ENCODE measurements at places on chromosomes 4 and X.

GRCh38 chr4:125750399-125750798 lies 435.6 kb downstream of the FAT4 start:
- no peak for DNase-seq

- DNase-seq = no peak
These were observed 24.8 kb upstream of the PTPN13 start for GRCh38 chr4:86569103-86569870.

GRCh38 chr4:120881351-120881750 lies 41.2 kb downstream of the PRDM5 start:
- no peak for DNase-seq

DNA sequence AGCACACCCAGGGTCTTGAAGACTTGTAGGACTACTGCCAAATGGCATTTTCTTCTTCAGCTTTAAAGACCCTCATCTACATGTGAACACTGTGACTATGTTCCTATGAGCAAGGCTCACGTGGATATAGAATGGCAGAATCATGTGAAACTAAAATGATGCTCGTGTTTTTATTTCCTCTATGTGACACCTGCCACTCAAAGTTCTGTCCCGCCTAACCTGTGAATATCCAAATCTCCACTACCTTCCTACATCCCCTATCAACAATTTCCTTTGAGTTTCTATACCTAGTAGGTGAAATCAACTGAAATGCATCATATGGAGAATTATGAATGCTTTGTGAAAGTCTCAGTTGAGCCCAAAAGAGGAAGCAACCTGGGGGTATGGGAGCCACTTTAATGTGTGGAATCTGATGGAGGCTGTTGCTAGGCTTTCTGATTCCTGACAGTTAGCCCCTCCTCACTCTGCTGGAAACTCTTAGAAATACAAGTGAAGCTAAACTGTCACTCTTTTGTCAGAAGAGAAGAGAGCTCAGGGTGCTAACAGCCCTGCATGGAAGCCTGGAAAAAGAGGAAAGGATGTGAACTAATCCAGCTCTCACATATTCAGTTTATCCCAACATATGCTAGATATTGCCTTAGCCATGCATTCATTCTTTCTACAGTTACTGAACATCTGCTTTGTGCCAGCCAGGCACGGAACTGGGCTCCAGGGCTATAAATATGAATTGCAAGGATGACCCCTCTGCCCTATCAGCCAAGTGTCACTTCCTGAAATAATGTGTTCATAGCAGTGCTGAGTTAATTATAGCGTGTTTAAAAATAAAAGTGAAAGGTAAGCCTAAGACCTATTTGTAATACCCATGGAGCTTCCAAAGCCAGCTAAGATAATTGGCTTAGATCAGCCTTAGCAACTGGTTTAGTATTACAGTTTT lies 11.0 kb downstream of the LHFPL1 start:
- DNase-seq = no peak

DNA sequence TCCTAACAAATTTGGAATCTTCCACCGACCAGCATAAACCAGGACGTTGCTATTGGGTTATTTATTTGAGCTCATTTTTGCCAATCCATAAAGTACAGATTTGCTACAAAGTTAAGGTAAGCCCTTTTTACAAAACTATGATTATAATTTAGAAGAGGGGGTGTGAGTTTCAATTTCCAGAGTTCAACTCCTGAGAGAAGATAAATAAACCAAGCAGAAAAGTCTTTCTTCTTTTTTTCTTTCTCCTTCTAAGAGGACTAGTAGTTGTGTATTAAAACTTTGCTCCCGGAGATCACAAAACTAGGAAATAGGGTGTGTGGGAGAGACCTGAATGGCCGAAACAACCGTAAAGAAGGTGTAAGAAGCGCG lies 2.6 kb downstream of the PITX2 start:
- DNase-seq = no peak

DNA sequence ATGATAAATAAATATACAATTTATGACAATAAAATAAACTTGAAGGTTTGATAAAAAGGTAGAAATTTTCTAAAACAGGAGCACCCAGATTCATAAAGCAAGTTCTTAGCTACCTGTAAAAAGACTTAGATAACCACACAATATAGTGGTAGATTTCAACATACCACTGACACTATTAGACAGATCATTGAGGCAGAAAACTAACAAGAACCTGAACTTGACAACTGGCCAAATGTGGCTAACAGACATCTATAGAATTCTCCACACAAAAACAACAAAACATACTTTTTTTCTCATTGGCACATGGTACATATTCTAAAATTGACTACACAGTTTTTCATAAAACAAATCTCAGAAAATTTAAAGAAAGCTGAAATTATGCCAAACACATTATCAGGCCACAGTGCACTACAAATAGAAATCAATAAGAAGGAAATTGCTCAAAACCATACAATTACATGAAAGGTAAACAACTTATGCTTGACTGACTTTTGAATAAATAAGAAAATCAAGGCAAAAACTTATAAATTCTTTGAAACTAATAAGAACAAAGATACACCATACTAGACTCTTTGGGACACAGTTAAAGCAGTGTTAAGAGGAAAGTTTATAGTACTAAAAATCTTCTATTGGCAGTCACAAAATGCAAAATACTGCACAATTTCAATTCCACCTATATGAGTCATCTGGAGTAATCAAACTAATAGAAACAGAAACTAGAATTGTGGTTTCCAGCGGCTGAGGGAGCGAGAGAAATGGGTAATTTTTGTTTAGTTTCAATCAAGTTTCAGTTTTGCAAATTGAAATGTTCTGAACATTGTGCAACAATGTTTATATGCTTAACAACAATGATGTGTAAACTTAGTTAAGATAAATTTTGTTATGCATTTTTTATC lies 925.6 kb downstream of the SH3BGRL start:
- no peak for DNase-seq

GRCh38 chr4:106816496-106816895 lies 219.6 kb downstream of the DKK2 start:
- DNase-seq = no peak

- DNase-seq = no peak
These were observed 408.2 kb downstream of the SMARCA1 start for GRCh38 chrX:129115104-129115503.

DNA sequence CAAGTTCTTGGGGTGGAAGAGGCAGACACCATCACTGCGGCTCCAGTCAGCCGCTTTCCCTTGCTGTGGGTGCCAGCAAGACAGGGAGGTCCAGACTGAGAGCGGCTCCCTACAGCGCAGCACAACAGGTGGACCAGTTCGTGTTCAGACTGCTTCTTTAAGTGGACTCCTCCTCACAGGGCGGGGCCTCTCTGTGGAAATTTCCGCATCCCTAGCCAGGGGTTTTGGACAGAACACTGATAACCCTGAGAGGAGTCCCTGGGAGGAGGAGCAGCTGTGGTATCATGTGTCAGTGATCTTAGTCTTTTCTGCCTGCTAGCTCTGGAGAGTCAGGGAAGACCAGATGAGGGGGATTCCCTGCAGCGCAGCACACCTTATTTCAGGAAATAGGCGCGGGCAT lies 48.5 kb downstream of the MAGEC2 start:
- no peak for DNase-seq

GRCh38 chr4:57094832-57095223 lies 15.4 kb downstream of the IGFBP7 start:
- no peak for DNase-seq

DNA sequence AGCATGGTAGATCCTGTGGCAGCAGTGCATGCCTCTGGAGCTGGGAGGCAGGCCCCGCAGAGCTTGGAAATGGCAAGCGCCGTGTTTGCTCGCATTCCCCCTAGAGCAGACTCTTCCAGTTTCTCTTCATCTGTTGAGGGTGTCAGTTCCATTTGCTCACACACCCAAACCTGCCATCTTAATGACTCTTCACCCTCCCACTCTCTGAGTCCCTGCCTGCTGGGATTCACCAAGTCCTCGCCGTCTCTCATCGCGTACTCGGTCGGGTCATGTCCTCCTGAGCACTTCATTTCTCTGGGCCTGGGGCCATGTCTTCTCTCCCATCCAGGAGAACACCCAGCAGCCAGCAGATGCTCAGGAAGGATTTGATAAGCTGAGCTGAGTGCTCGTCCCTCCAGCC lies 16.9 kb downstream of the ZBTB49 start:
- DNase-seq = no peak

DNA sequence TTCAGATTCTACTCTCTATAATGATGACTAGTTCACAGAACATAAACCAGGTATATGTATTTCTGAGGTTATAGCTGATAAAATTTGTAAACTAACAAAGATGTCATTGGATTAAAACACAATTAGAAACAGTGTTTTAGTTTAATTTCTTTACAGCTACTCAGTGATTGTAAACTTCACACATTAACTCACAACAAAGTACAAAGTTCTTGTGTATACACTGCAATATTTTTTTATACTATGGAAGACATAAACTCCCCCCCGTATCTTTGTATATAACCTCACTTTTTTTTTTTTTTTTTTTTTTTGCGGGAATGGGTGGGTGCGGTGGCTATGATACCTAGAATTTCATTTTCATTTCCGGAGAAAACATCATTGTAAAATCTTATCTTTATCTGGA lies 1043.2 kb downstream of the PCDH18 start:
- no peak for DNase-seq

DNA sequence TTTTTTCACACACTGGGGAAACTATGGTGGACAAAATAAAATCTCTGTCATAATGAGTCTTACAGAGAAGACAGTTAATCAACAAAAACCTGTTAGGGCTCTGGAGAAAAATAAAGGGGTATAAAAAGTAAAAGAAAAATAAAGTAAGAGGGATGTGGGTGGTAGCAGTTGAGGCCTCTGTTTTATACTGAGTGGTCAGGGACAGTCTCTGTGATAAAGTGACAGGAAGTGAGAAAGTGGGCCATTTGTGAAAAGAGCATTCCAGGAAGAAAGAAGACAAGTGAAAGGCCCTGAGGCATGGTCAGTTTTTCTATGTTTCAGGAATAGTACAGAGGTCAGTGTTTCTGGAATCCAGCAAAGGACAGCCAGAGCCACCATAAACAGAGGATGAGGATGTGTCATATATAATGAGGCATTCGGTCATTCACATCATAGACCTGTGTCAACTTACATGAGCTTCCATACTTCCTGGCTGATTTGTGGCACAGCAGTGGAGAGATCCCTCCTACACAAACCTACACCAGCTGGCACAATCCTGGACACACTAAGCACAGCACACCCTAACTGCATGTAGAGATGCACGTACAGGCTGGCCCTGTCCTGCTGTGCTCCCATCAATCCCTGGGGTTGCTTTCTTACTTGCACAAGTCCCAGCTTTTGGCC lies 64.4 kb upstream of the NAP1L5 start:
- no peak for DNase-seq

DNA sequence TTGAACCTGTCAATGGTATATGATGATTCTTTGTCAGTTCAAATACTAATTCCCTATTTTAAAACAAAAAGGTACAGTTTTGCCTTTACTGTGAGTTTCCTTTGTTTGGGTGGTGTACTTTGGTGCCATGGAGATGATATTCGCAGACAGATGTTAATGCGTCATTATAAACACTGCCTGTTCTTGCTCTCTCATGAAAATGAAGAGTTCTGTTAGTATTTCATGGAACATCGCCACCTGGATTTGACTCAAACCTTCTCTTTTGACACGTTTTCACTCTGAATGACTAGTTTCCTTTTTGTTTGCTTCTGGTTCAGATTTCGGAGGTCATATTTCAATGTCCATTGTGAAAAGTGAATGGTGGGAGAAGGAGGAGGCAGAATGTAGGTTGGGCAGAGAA lies 6.9 kb upstream of the CTSO start:
- no peak for DNase-seq

DNA sequence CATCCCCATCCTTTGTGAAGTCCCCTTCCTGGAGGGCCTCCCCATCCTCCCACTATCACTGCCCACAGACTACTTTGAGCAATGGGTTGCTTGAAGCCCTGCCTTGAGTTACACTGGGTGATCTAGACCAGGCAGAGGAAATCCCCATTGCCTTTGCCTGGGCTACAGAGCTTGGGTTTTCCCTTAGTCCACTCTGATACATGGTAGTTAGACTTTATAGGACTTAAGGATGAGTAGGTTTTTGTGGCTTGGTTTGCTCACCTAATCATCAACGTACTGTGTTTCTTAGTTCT lies 56.6 kb downstream of the TMEM131L start:
- no peak for DNase-seq

DNA sequence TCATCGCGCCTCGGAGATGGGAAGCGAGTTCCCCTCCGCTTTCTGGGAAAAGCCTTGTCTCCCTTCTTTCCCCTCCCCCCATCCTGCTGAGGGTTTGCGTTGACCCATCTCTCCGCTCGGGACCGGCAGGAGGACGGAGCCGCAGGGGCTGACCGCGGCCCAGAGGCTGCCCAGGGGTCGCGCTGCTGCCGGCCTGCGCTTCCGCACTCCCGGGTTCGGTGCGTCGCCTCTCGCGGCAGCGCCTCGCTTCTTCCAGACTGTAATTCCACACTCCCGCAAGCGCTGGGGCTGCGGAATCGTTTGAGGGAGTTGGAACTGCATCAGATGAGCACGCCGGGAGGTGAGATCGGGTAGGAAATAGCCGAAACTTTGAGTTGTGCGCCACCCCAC lies 88.3 kb downstream of the BCOR start:
- no peak for DNase-seq

- no peak for DNase-seq
These were observed 251.9 kb downstream of the PAPSS1 start for GRCh38 chr4:107468156-107468555.

GRCh38 chr4:128191115-128191781 lies 96.4 kb downstream of the PGRMC2 start:
- peak; percentile 37 for DNase-seq

- DNase-seq = no peak
These were observed 435.3 kb downstream of the C4orf33 start for GRCh38 chr4:129531253-129531652.

- DNase-seq = no peak
These were observed 6.3 kb upstream of the NKX1-1 start for GRCh38 chr4:1412376-1413203.

DNA sequence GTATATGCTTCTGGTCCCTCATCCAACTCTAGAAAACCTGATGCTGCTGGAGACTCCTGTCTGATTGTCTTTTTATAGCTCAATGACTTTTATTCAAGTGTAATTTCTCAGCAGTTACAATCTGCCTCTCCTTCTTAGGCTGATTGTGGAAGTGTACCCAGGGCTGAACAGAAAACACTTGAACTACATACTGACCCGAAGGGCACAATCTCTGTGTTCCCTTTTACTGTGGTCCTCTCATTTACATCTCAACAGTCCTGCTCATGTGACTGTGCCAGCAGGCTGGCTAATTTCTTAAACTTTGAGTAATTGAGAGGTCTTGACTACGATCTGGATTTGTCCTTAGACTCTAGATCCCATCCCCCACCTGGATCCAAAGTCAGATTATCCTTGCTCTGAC lies 863.4 kb downstream of the PDHA2 start:
- no peak for DNase-seq

All from stimulated activated CD4-positive, alpha-beta T cell treated with anti-CD3 and anti-CD28 coated beads, Interleukin-1b, Interleukin-23, amount 100 ng/mL, for 1 hour (primary cell).